ENCODE measurements at places on chromosomes 11 and 22. TPM values are rescaled to one million over a fixed set of nuclear protein-coding genes. Genes with fewer than 3 reads are reported as not detected.

GRCh38 chr11:117910525-117910924 lies 18.7 kb downstream of the TMPRSS13 start:
- DNase-seq = no peak

GRCh38 chr11:61297746-61298145 lies 2.6 kb upstream of the VWCE start:
- DNase-seq = no peak

GRCh38 chr11:118149493-118149892 lies 3.1 kb downstream of the SCN4B start:
- no peak for DNase-seq

DNA sequence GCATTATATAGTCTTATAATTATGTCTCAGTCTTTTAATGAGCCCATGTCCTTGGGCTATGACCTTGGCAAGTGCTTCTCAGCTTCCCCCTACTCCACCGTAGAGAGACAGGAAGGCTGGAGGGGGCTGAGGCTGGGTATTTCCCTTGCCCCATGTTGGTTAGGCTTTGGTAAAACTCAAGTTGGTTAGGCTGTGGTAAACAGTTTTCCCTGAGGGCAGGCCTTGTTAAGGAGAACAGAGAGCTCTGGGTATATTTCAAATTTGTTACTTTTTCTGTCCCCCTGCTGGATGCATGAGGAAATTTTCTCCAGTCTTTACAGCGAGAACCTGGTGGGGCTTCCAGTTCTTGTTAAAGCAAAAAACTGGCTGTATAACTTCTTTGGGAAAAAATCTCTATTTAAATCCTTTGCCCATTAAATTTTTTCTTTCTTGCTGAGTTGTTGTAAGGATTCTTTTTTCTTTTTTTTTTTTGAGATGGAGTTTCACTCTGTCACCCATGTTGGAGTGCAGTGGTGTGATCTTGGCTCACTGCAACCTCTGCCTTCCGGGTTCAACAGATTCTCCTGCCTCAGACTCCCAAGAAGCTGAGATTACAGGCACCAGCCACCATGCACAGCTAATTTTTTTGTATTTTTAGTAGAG lies 12.2 kb upstream of the DCHS1 start:
- no peak for DNase-seq

DNA sequence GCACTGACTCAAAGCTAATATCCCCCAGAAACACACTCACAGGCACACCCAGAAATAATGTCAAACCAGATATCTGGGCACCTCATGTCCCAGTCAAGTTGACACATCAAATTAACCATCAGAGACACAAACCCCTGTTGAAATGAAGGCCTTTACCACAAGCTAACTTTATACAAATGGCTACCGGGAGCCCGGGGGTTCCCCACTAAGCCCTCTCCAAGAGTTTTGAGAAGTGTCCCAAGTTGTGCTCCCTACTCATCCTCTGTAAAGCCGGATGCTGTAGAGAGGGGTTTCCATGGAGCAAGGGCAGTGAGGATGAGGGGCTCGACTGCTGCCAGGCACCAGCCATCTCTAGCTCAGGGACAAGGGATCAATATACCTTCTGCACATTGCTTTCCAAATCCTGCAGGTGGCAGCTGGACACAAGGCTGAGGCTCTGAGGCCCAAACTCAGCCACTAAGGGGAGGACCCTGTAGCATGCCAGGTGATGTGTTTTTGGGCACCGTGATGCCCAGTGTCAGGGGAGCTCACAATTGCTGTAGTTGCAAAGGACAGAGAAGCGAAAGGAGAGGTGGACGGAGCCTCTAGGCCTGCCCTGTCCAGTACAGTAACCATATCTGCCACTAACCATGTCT lies 145.7 kb downstream of the TTC17 start:
- DNase-seq = no peak

DNA sequence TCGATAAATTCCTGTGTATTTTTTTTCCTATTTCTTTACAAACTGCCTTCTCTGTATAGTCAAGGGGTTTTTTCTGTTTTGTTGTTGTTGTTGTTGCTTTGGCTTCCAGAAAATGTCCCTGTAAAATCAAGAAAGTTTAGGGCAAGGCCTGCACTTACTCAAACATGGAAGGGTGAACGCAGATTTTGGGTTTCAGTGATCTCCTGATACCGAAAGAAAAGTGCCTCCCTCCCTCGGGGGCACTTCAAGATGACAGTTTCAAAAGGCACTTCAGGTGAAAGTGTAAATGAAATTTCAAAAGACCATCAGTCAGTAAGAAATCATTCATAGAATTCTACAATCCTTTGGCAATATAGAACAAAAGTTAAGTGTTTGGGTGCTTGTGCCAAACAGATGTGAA lies 43.4 kb upstream of the TMPRSS4 start:
- no peak for DNase-seq

Gene ARHGAP8
- 24.9 TPM for polyA plus RNA-seq

Gene RAG1
- 2.4 TPM for polyA plus RNA-seq

Gene TRPM5
- 5.0 TPM for polyA plus RNA-seq

Gene WNT11
- polyA plus RNA-seq = 17.3 TPM
